ENCODE measurements at places on chromosomes 3 and 15.

DNA sequence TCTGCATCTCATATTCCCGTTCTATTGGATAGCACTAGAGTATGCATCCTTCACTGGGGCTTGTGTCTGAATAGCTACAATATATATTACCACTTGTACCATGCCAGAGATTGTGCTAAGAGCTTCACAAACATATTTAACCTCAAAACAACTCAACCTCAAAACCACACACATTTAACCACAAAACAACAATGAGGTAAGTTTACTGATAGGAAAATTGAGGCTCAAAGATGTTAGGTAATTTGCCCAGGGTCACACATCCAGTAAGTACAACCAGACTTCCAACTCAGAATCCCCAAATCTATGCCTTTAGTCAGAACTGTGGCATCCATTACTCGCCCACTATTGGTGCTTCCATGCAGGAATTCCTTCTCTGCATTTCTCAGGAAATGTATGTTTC is 220.0 kb downstream of the FAM43A start:
- peak; percentile 56 for DNase-seq

- no peak for DNase-seq
Observed at GRCh38 chr3:147415286-147415685, 6.1 kb downstream of the ZIC1 start.

- DNase-seq, result peak; percentile 3
Observed at GRCh38 chr3:186722457-186722856, 5.3 kb downstream of the KNG1 start.

- peak; percentile 50 for DNase-seq
Observed at GRCh38 chr15:90557186-90558084, 27.7 kb downstream of the CRTC3 start.

GRCh38 chr3:4583416-4583815 is 90.3 kb downstream of the ITPR1 start:
- DNase-seq, result peak; percentile 8

DNA sequence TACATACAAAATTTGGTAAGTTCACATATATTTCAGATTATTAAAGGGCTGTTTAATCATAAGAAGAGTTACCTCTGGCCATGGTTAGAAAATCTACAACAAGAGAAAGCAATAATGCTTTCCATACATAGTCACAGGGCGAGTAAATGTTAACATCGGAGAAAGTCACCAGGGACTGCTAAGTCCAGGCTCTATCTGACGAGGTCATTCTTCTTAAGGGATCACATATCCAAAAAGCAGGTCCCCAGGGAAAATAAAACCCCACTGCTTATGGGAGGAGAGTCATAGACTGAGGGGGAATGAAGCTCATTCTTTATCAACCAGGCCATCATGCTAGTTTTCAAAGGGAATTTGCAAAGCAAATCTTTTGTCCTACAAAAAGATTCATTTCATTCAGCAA is 3.1 kb downstream of the PCYT1A start:
- DNase-seq, result peak; percentile 30

- DNase-seq, result no peak
Observed at GRCh38 chr3:45454466-45454865, 66.1 kb downstream of the LARS2 start.

GRCh38 chr3:129068291-129068886 is 7.8 kb downstream of the GP9 start:
- DNase-seq, result peak; percentile 9

DNA sequence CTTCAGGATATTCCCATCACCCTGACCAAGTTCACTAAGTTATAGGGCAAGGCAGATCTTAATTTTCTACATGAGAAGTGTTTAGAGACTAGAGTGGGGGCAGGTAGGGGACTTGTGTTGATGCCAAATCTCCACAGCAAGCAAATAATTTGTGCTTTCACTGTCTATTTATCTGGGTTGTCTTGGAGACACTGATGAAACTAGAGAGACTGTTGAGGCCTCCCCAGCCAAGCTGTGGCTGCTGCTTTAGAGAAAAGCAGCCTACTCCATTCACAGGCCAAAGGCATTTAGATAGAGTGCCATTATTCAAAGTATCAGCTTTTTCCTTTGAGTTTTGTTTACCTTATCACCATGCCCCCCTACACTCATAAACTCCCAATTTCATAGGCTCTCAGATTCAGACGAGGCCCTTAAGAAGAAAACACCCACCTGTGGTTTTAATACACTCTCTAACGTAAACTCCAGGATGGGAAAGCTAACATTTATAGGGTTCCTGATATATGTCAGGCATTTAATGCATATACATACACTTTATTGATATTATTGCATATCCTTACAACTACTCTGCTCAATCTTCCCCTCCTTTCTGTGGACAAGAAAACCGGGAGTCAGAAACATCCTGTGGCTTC is 130.4 kb upstream of the FOXB1 start:
- DNase-seq, result no peak

- no peak for DNase-seq
Observed at GRCh38 chr15:69782809-69783208, 314.9 kb downstream of the TLE3 start.

GRCh38 chr3:177935047-177935446 is 601.2 kb upstream of the KCNMB2 start:
- no peak for DNase-seq

- DNase-seq, result peak; percentile 91
Observed at GRCh38 chr3:171374661-171375285, 85.4 kb downstream of the TNIK start.

DNA sequence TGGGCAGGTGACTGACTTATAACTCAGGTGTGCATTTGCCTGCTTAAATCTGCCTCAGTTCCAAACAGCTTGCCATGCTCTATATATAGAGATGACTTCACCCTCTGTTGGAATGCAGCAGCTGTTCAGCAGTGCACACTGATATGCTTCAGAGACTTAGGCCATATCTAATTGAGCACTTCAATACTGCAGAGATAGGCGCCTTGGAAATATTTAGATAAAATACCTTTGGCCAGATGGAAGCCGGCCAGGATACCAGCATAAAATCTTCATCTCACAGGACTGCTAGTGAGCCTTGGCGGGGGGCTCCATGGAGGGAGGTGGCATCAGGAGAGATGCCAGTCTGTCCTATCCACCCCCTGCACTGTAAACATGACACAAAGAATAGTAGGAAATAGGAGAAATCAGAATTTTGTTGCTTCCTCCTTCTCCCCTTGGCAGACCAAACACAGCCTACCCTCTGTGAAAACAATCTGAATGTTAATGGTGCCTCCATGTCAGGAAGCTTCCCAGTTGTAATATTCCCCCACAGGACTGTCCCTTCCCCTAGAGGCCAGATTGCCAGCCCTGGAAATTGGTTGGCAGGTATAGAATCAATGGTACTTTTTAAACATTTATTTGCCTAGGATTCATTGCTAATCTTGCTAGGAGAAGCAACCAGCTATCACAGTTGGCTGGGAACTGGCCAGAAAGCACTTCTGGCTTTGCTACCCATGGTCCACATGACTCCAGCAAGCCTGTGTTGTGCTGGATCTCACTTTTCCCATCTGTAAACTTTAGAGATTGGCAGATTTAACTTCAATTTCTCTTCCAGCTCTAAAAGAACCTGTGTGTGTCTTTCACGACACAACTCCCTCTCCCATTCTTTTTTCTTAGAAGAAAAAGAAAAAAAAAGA is 215.5 kb upstream of the KCNMB2 start:
- DNase-seq, result peak; percentile 54

DNA sequence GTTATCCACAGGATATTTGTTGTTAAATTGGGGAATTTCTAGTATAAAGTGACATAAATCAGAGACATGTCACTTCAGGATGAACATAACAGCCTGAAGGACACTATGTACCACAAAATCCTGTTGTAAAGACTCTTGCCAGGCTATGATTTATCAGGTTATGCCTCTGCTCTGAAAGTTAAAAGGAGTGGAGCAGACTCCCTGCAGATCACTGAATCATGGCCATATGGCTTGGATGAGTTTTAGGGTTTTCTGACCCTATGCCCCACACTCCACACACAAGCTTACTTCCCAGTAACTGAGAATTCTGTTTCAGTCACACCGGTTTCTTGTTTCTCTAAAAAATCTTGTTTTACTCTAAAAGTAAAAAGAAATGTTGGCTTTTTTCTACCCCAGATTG is 869.4 kb downstream of the NAALADL2 start:
- DNase-seq, result no peak

GRCh38 chr15:91983729-91984340 is 130.3 kb downstream of the SLCO3A1 start:
- DNase-seq, result no peak

DNA sequence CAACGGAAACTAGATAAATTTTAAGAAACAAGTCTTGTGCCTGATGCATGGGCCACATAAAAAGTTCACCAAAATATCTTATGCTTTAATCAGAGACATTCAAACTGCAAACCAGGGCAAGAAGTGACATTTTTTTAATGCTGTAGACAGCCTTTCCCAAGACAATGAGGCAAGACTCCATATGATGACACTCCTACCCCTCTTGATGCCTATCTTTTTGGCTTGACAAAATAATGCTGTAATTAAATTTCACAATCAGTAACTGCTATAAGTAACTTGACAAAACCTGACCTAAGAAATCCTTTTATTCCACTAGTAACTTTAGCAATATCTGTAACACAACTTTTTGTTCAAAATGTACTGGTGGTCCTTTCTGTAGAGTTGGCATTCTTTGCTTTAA is 48.7 kb downstream of the ECT2 start:
- no peak for DNase-seq

DNA sequence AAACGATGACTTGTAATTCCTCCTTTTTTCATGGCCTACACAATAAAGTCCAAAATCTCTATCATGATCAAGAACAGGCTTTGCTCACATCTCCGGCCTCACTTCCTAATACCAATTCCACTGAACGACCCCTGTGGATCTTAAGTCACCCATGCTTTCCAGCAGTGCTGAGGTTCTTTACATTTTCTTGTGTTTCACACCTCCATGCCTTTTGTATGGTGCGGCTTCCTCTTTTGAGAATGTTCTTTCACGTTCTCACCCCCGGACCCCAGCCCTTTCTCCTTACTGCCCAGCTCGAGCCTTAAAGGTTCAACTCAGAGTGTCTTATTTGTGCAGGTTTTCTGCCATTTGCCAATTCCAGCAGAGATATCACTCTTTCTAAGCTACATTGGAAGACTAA is 70.1 kb downstream of the CSNK1G1 start:
- DNase-seq, result no peak

- no peak for DNase-seq
Observed at GRCh38 chr3:45838466-45838865, 3.5 kb downstream of the LZTFL1 start.

DNA sequence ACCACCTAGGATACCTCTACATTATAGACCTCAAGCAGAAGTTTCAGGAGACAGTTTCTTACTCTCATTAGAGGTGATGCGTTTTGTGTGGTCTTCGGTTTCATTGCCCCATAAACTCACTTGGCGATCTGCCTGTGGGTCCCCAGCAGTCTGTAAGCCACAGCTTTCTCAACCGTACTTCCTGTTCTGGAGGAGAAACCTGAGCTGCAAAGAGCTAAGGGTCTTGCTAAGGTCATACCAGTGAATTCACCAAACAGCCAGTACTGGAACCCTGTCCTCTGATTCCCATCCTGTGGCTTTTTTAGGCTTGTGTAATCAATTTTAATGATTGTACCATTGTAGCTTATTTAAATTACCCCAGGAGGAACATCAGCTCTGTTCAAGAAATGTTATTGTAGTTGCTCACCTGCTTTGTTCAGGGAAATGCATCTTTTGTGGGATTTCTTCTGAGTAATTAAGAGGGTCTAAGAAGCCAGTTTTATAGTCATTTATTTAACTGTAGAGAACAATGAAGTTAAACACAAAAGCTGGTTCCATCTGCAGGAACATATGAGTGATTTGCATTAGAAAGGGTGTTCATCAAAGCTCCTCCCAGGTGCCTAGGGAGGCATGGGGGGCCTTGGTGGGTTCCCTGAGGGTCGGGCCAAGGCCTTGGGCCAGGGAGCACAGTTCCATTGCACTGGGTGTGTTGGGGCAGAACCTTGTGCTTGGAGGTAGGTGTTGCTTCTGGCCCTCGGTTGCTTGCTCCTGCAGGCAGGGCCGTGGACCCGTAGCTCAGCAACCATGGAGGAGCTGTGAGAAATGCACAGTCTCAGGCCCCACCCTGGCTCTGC is 69.6 kb downstream of the APBA2 start:
- peak; percentile 65 for DNase-seq

DNA sequence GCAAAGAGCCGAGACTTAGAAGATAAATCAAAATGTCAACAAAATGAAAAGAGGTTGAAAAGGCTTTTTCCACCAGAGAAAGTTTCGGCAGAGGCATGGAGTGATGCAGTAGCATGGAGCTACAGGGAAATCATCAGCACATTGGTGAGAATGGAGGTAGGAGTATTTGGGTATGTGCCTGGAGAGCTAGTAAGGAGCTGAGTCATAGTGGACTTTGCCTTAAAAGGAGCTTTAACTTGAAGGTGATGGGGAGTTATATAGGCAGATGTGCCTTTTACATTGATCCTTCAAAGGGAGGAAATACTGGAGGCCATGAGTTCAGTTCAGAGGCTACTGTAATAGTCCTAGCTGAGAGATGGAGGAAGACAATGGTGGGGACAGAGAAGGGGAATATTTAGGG is 44.3 kb downstream of the IL5RA start:
- peak; percentile 61 for DNase-seq

DNA sequence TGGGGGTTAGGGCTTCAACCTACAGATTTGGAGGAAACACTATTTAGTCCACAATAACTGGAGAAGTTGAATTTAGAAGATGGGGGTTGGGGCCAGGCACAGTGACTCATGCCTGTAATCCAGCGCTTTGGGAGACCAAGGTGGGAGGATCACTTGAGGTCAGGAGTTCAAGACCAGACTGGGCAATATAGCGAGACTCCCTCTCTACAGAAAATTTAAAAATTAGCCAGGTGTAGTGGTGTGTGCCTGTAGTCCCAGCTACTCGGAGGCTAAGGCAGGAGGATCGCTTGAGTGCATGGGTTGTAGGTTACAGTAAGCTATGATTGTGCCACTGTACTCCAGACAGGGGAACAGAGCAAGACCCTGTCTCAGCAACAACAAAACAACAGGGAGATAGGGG is 5.0 kb upstream of the DYNLT2B start:
- DNase-seq, result peak; percentile 11

- peak; percentile 95 for DNase-seq
Observed at GRCh38 chr3:73070675-73071575, 9.5 kb downstream of the EBLN2 start.

GRCh38 chr15:88636654-88637053 is 2.2 kb upstream of the ISG20 start:
- no peak for DNase-seq

- peak; percentile 5 for DNase-seq
Observed at GRCh38 chr3:15585111-15585845, 16.1 kb downstream of the HACL1 start.

GRCh38 chr3:48711727-48712126 is 5.3 kb downstream of the IP6K2 start:
- DNase-seq, result no peak

DNA sequence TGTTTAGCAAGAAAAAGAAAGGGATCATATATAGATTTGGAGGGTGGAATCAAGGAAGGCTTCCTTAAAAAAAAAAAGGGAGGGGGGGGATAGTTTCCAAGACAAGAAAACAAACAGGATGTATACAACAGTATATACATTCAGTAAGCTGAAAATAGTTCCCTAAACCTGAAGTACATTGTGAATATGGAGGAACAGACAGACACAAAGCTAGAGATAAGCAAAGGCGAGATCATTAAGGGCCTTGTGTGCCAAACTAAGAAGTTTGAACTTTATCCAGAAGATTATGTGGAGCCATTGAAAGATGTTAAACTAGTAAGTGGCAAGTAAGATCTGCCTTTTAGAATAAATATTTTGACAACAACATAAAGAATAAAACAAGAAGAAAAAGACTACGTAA is 93.3 kb upstream of the IMPG2 start:
- DNase-seq, result no peak
